ENCODE measurements at places on chromosomes 2 and 18.

DNA sequence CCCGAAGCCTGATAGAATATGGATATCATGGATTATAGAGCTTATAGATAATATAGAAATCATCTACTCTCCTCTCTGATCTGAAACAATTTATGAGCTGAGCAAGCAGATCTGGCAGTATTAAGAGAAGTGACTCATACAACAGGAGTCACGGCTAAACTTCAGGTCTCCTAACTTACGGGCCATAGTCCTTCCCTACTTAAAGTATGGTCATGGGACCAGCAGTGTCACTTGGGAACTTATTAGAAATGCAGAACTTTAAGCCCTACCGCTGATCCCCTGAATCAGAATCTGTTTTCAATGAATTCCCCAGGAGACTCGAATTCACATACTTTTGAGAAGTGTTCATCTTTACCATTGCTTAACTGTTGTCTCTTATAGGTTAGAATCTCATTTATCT, 195.7 kb upstream of the FANCL start:
- DNase-seq = no peak

DNA sequence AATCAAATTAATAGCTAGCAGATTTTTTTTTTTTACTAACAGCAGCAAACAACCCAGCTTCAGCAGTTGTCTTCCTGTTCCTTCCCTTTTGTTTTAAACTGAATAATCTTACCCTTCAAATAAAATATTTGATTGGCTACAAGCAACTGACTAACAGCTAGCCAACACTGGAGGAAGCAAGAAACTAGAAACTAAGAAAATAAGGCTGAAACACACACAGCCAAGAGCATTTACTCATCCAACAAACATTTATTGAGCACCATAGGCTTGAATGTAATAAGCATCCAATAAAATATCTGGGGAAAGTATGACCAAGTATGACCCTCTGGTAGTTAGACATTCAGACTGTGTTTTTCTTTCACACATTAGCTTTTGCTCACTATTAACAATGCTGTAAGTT, 189.2 kb downstream of the CD226 start:
- DNase-seq = no peak

DNA sequence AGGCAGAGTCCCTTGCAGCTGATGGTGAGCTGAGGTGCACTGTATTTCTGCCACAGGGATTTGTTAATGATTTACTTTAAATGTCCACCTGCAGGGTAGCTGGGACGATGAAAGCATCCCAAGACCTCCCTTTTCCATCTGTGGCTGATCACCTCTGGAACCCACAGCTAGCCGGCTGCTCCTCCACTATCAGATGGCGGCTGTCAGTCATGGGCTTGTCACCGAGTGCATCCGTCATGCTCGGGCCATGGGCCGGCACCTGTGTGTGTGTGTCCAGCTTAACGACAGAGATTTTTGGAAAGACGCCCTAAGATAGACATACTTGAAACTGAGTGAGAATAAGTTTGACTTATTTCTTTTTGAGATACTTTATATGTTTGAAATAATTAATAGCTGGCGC, 235.2 kb downstream of the FAM210A start:
- DNase-seq = no peak

DNA sequence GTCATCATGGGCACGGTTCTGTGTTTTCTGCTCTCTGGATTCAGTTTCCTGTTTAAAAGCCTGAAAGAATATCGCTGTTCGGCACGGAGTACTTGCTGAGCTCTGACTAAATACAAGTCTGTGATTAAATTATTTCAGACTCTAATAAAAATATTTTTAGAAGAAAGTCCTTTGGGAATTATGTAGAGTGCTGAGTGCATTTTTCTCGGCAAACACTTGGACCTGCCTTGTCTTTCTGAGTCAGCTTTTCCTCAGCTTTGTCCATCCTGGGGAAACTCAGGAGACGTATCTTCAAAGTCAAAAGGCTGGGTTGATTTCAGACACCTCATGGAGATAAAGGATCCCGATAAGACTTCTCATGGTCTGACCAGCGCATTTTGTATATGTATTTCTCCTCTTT, 45.9 kb downstream of the IL1R2 start:
- no peak for DNase-seq

DNA sequence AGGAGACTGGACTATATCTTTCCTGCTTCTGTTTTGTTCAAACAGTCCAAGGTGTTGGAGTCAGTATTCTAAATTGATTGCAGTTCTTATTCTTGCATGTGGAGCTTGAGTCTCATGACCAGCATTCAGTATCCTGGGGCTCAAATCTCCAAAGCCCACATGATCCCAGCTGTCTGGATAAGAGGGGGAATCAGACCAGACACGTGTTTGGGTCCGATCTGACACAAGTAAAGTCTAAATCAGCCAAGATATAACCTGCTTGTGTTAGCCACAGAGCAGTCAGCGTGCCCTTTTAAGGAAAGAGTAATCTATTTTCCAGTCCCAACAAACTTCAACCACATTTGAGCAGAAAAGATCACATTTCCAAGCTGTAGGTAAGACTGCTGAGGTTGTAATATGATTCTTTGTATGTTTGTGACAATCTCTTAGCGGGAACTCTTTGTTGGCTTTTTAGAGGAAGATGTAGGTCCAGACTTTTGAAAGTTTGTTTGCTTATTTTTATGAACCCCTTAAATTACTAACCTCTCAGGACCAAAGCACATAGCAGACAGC, 334.6 kb downstream of the SLC4A3 start:
- no peak for DNase-seq

- DNase-seq = no peak
These were observed 69.9 kb upstream of the SMAD7 start for GRCh38 chr18:49020621-49021021.

DNA sequence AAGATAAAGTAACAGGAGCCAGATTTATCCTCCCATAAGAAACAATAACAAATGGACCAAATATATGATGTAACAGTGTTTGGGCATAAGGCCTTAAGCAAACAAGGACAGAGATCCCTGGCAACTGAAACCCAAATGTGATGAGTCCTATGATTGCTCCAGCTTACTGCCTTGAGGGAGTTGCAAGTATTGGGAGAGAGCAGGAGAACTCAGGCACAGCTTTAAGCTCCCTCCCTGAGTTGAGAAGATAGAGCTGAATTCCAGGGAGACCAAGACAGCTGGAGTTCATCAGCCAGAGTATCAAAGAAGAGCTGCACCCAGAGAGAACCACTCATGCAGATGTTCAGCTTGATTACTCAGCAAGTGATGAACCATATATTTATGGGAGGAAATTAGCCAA, 814.5 kb upstream of the RAB6C start:
- DNase-seq = no peak

DNA sequence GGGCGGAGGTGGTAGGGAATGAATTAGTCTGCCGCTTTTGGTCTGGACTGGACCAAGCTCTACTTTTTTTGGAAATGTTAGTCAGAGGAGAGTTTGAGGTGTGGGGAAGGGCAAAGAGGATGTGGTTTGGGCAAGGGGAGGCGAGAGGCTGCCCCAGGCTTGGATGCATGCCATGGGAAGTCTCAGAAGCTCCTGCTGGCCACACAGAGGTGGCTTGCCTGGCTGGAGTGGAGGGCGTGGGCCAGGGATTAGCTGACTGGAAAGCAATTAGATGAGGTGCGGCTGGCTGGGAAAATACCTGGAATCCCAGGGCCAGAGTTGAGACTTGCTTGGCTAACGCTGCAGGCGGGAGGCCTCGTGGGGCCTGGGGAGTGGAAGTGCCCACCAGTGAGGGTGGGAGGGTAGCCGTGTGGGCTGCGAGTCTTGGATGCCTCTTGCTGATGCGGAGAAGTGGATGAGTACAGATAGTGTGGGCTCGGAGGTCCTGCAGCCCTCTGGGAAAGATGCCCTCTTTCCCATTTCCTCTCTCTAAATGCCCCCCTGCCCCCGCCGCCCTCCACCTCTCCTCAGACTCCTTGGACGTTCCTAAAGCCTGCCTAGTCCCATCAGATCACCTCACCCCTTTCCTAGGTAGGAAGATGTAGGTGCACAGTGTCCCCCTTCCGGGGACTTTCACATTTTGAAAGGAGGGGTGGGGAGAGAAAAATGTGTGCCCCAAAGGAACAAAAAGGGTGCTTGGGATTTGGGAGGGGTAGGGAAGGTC, 117.6 kb downstream of the SMAD7 start:
- DNase-seq = peak; percentile 62

- DNase-seq = no peak
These were observed 42.9 kb downstream of the ORC4 start for GRCh38 chr2:147977679-147978078.

DNA sequence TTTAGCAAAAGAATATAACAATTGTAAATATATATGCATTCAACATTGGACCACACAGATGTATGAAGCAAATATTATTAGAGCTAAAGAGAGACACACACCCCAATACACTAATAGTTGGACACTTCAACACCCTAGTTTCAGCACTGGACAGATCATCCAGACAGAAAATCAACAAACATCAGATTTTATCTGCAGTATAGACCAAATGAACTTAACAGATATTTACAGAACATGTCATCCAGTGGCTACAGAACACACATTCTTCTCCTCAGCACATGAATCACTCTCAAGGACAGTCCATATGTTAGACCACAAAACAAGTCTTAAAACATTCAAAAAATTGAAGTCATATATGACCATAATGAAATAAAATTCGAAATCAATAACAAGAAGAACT, 22.1 kb upstream of the EVA1A start:
- no peak for DNase-seq

DNA sequence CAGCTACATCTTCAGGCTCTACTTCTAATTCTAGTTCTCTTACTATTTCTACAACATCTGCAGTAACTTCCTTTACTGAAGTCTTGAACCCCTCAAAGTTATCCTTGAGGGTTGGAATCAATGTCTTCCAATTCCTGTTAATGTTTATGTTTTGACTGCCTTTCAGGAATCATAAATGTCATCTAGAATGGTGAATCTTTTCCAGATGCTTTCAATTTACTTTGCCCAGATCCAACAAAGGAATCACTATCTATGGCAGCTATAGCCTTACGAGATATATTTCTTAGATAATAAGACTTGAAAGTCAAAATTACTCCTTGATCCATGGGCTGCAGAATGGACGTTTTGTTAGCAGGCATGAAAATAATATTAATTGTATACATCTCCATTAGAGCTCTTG, 123.9 kb downstream of the PDE1A start:
- DNase-seq = no peak

- no peak for DNase-seq
These were observed 27.0 kb downstream of the ZNF892 start for GRCh38 chr2:95234286-95234785.

- DNase-seq = no peak
These were observed 781.3 kb upstream of the NRXN1 start for GRCh38 chr2:51813247-51813646.

GRCh38 chr2:144630459-144631215, 110.7 kb upstream of the ZEB2 start:
- DNase-seq = peak; percentile 29

DNA sequence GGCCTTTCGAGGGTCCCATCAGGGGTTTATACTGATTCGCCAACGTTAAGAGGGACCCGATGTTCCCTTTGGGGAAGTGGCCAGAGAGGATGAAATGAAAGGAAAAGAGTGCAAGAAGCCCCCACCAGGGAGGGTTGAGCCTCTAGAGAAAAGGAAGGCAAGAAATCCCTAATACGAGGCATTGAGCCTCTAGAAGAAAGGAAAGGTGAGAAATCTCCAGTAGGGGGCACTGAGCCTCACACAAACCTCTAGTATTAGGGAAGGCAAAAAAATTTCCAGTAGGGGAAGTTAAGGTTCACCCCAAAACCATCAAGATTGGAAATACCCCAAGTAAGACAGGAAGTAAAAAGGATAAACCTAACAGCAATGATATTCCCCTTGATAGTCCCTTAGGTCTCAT, 9.8 kb upstream of the SAP130 start:
- DNase-seq = no peak

- DNase-seq = no peak
These were observed 146.5 kb downstream of the MAIP1 start for GRCh38 chr2:200101922-200102321.

DNA sequence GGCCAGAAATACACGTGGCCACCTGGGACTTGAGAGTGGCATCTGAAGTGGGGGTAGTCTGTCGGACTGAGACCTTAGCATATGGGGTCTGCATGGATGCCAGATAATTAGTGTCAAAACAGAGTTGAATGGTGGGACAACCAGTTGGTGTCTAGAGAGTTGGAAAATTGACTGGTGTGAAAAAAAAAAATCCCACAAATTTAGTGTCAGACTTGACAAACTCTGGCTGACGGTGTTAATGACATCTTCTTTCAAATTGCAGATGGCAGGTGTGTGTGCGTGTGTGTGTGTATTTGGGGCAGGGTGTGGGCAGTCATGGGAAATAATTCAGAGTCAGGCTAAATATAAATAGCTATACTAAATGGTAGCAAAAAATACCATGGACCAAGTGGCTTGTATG, 365.4 kb upstream of the RGPD4 start:
- no peak for DNase-seq

GRCh38 chr2:174334781-174335251, at the start of gene SP9:
Gene SP9, plus strand, starts transcription at chr2:174334954. Its CDS starts 139 bp downstream, at chr2:174335093.
- peak; percentile 43 for DNase-seq

DNA sequence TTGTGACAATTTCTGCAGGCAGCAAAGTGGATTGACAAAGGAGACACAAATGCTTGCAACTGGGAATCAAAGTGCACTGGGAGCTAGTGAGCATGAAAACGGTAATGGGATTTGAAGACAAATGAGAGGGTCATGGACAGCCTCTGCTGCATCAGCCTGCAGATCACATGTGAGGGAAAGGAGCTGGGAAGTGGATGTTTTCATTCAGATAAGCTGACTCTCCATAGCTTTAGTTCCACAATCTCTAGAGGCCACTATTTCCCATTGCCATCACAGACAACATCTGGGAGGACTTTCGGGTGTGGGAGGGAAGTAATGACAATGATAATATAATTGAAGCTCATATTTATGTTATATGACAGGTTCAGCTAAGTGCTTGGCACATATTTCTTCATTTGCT, 28.4 kb downstream of the ADCYAP1 start:
- DNase-seq = no peak

DNA sequence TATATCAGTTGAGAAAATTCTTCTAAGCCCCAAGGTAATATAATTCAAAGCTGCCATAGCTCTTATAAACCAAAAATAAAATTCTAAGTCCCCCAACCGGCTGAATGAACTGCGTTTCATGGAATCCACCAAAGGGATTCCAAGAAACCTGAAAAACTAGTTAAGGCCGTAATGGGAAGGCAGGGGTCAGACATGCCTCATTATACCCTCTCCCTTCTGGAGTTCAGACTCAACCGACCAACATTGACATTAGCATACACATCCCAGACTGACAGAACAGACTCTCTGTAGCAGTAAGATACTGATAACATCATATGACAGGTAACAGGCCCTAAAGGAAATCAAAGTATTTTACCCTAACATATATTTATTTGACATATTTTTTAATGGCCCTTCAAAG, 31.4 kb upstream of the PHLPP1 start:
- DNase-seq = no peak

- DNase-seq = no peak
These were observed 143.7 kb downstream of the MC4R start for GRCh38 chr18:60228609-60229595.

GRCh38 chr2:179268277-179268925, 3.8 kb upstream of the SESTD1 start:
- peak; percentile 78 for DNase-seq

- no peak for DNase-seq
These were observed 95.9 kb downstream of the KCNJ3 start for GRCh38 chr2:154794406-154794805.

- DNase-seq = no peak
These were observed 195.3 kb upstream of the MEIS1 start for GRCh38 chr2:66239655-66240054.

Measured in activated CD4-positive, alpha-beta T cell treated with anti-CD3 and anti-CD28 coated beads, Interleukin-2, Interleukin-6, amounts not matched to agents 100 ng/mL and 50 ng/mL, durations not matched to agents 16 hours and 8 hours (primary cell).